ELR (cell line): ENCODE measurements at places on chromosomes 12 and 14.

DNA sequence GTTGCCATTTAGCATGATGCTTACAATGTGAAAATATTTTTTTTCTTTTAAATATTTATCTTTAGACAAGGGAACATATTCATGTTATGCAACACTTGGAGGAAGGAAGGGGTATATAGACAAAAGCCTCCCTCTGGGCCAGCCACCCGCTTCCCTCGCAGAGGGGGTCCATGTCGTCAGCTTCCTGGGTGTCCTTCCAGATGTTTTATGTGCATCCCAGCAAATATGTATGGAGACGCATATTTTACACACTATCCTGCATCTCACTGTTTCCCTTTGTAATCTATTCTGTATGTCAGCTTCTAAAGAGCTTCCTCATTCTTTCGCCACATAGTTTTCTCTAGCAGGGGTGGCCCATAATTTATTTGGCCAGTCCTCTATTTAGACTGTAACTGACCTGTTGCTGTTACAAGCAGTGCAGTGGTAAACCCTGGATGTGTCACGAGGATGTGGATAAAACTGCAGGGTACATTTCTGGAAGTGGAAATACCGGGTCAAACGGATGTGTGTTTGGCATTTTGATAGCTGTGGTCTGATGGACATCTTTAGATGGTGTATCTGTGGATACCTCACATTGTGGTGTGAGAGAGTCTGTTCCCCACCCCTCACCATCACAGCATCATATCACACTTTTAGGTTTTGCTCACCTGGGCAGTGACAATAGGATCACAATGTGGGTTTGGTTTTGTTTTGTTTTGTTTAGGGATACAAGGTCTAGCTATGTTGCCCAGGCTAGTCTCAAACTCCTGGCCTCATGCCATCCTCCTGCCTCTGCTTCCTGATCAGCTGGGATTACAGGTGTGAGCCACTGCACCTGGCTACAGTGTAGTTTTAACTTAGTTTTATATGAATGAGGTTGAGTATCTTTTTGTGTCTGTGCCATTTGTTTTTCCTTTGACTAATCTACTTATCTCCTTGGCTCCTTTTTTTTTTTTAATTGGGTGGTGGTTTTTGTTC, 31.6 kb downstream of the FAM222A start:
- DNase-seq, result no peak

- DNase-seq, result peak; percentile 33
These were observed 71.2 kb downstream of the TNFAIP2 start for GRCh38 chr14:103194256-103195045.

- DNase-seq, result peak; percentile 39
These were observed at the start of gene GMPR2 for GRCh38 chr14:24232645-24233537. GMPR2 (plus strand) TSS chr14:24232929; CDS start chr14:24233254, 325 bp downstream.

GRCh38 chr14:61526405-61527312, 168.7 kb upstream of the HIF1A start:
- no peak for DNase-seq

GRCh38 chr12:68772714-68773113, 26.7 kb downstream of the SLC35E3 start:
- DNase-seq, result no peak

DNA sequence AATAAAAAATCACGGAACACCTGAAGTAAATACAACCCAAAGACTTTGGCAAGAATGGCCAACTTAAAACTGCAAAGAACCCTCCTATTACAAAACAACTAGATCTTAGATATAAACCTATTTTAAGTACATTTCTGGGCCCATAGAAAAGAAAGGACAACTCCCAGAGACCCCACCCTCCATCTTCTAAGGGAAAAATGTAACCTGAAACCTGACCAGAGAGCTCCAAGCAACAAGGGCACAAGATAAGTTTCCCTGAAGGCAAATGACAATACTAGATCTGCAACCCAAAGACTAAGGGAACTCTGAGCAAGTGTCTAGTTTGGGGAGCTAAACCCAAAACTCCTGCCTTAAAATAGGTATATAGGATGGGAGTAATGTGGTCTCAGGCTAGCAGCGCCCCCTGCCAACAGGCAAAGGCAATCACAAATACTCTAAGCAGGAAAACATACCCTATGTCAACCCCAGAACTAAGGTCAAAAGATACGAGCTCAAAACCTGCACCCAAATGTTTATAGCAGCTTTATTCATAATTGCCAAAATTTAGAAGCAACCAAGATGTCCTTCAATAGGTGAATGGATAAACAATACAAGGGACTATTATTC, 218.9 kb downstream of the ITPR2 start:
- peak; percentile 55 for DNase-seq

- DNase-seq, result no peak
These were observed 70.0 kb upstream of the CPM start for GRCh38 chr12:69002969-69003368.

DNA sequence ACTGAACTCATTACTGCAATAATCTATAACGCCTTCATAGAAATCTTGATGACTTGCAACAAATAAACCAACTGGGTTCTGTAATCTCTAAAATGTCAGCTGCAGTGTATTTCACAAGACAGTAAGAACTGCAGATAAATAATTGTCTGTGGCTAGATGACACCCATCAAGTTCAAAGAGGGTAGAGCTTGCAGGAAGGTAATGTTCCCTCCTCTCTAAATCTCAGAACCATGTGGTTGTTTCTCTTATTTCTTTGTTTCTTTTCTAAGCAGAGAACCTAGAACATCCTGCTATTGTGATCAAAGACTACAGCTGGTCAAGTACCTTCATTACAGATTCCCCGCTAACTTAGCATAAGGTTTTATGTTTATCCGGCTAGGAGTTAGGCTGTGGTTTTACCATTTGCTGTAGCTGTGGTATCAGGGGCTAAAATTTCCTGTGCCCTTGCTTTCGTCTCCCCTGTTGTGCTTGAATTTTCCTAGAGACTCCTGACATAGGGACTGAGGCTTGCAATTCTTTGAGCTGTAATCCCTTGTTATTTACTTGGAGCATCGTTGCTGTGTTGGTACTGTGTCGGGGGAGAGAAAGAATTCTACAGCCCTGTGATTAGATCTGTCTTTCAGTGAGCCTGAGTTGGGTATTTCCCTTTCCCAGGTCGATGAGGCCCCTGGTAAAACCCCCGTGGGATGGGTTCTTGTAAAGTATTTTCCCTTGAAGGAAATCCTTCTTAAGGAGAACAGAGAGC, 253.1 kb upstream of the BTG1 start:
- no peak for DNase-seq

GRCh38 chr12:28543021-28543890, 353.0 kb downstream of the CCDC91 start:
- DNase-seq, result no peak

DNA sequence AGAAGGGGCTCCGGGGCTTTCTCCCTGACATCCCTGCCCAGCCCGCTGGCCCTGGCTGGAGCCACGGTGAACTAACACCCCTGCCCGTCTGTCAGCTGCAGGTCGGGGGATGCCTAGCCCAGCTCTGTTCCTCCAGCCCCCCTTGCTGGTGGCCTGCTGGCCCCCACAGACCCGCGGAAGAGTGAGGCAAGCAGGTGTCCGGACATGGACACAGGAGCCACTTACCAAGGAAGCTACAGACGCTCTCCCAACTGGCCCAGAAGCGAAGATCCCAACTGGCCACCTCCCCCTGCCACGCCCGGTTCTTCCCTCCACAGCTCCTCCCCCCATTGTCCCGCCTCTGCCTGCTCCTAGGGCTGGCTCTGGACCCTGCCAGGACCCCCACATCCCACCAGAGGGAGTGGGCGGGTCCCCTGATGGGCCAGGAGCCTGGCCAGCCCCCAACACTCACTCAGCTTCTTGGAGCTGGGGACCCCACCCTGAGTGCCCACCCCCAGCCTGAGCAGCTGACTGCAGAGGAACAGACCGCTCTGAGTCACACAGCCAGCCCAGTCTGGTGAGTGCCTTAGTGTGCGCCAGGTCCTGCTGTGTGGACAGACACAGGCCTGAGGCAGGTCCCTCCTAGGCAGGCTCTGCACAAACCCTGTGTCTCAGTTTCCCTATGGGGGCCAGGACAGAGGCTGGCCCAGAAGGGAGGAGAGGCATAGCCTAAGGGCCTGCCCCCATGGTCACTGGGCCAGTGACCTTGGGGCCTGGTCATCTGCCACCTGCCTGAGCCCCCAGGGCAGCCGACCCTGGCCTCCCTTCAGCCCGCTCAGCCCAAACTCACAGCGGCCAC, 7.7 kb downstream of the AHNAK2 start:
- DNase-seq, result peak; percentile 92

GRCh38 chr12:127944211-127944899, 322.6 kb upstream of the TMEM132C start:
- DNase-seq, result no peak

DNA sequence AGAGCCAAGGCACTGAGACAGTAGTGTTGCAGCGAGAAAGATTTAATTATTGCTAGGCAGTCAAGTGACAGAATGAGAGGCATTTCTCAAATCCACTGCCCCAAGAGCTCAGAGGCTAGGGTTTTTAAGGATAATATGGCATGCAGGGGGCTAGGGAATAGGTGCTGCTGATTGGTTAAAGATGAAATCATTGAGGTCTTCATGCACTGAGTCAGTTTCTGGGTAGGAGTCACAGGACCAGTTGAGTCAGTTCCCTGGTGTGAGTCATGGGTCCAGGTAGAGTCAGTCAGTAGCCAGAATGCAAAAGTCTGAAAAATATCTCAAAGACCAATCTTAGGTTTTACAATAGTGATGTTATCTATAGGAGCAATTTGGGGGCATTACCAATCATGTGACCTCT, 323.8 kb downstream of the RGS6 start:
- DNase-seq, result peak; percentile 56

GRCh38 chr14:93960108-93960475, 16.3 kb downstream of the ASB2 start:
- no peak for DNase-seq

GRCh38 chr14:88296351-88296750, 26.7 kb downstream of the KCNK10 start:
- no peak for DNase-seq

DNA sequence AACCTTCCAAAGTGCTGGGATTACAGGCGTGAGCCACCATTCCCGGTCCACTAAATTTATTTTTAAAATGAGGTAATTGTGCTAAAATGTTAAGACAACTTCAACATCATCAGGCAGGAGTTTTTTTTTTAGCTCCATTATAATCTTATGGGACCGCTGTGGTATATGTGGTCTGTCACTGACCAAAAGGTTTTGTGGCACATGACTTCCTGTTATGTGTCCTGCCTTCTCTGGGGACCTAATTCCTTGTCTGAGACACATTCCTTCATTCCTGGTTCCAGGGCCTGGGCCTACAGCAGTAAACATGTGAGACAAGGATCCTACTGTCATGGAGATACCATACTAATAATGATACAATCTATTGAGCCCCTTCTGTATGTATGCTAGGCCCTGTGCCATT, 4.9 kb downstream of the TEX52 start:
- no peak for DNase-seq

DNA sequence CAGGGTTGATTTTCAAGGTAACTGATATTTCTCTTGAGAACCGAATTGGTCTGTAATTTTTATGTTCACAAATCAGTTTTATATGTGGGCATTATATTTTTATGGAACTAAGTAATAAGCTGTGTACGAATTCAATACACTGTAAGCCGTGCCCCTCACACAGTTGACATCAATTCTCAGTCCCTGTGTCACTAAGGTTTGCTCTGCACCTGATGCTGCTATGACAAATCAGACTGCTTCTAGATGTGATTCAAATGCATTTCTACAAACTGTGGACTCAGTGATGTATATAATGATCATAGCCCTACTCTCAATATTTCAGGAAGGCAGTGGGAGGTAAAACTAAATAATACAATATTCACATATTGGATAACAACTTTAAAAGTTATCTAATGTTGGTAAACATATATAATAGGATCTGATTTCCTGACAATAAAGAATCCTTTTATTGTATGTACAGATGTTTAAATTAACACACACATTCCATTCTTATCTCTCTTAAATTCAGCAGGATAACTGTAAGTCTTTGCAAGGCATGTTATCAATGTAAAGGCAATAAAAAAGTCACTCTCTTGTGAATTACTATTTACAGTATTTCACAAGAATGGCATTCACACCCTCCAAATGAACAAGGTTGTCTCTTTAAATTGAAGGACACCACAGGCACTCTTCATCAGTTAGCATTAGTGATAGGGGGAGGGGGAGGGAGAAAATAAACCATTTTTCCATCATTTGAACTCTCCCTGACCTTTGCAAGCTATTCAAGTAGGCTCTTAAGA, 87.2 kb upstream of the SOX5 start:
- no peak for DNase-seq

- DNase-seq, result no peak
These were observed 5.3 kb downstream of the BAG5 start for GRCh38 chr14:103556946-103557758.

- DNase-seq, result no peak
These were observed 47.6 kb downstream of the SH2B3 start for GRCh38 chr12:111453071-111453989.

DNA sequence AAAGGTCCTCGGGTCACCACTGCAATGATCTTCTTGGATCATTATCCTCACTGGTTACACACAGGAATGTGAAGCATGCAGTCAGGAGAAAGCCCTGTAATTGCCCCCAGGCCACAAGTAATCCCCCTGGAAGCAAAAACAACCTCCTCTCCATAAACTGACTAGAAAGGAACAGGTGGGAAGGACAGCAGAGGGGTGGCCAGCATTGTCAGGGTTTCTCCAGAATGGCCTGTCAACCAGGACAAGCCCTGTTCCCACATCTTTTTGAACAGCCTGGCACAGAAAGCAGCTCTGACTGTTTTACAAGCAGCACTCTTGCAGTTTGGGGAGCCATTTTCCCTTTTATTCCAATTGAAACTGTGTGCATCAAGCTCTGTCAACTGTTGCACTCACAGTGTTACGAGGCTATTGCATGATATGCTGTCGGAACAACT, 36.1 kb downstream of the TMCC3 start:
- peak; percentile 76 for DNase-seq

GRCh38 chr12:63090716-63091115, 60.3 kb downstream of the AVPR1A start:
- DNase-seq, result no peak

- peak; percentile 63 for DNase-seq
These were observed 147.6 kb downstream of the PAH start for GRCh38 chr12:102769323-102769916.

- no peak for DNase-seq
These were observed 58.3 kb downstream of the CCNK start for GRCh38 chr14:99539491-99539890.
